ENCODE measurements at places on chromosomes 12 and 14.

DNA sequence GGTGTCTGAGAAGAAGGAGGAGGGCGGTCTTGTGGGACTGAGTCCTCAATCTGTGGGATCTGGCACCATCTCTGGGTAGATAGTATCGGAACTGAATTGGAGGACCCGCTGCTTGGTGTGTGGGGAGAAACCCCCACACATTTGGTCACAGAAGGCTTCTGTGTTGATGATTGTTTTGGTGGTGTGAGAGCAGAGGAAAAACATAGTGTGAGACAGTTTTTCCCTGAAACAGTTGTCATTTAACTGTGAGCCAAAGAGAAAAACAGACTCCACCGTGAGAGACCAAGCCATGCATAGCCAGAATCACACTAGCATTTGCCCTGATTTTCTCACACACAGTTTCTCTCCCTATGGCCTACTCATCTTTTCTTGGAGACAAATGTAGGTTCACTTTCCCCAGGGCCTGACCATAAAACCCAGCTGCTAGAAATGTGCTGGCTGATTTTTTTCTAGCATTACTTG, 91.4 kb upstream of the FLRT2 start:
- DNase-seq, result no peak

DNA sequence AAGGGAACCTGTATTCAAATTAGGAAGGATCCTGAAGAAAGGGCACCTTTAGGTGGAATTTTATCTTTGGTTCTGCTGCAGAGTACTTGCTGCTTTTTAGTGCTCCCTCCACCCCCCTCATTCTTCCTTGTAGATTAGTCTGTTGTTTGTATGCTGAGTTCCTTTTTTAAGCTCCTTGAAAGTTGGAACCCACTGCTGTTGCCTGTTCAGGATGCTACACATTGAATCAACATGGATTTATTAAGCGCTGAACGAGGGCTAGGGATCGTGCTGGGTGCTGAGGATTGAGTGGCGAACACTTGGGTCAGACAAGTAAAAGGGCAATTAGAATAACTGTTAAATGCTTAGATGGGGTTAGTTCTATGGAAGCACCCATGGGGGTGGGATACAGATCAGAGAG, 884 bp upstream of the AMN1 start:
- DNase-seq, result no peak

GRCh38 chr12:176321-177181, 37.4 kb downstream of the SLC6A12 start:
- no peak for DNase-seq

DNA sequence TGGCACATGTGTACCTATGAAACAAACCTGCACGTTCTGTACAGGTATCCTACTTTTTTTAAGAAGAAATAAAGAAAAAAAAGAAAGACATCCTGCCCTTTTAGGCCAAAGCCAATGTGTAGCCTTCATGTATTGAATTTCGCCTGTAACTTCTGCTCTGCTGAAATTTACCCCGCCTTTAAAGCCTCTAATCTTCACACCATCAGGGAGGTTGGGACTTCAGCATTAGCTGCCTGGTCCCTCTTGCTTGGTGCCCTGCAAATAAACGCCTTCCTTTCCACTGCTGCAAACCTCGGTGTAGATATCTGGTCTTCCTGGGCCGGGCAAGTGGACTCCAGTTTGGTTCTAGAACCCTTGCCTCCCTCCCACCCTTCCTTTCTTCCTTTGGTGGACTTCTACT, 2.6 kb upstream of the KRT71 start:
- no peak for DNase-seq

- DNase-seq, result no peak
Observed at GRCh38 chr12:47771304-47771703, 1.7 kb upstream of the SLC48A1 start.

DNA sequence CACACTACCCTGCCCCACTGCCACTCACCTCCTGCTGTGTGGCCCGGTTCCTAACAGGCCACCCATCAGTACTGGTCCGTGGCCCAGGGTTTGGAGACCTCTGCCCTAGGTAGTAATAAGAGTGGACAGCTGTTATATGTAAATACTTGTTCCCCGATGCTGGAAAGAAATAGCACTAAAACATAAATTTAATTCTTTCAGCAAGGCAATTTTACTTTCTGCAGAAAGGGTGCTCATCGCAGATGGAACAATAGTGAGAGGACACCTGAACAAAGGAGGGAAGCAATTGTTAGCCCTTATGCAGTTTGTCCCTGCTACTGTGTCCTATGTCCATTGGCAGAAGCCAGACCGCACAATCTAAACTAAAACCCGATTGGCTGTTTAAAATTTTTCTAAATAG, 5.9 kb upstream of the CYP46A1 start:
- no peak for DNase-seq

DNA sequence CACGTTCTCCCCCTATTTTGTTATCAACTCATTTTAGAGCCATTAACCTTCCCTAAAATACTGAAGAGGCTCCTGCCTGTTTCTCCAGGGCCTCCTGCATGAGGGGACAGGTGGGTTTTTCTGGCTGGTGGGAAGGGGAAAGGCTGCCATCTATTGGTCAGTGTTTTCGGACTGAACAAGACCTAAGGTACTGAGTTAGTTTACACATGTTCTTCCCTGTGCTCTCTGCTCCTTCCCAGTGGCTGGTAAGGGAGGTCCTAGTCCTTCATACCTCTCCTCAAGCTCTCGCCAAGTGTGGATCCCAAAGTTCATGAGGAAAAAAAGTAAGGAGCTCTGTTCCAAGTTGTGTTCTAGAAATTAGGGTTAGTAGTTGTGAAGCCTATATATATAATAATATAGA, 357.5 kb downstream of the FSCB start:
- no peak for DNase-seq

GRCh38 chr12:115860619-115861018, 416.9 kb downstream of the MED13L start:
- no peak for DNase-seq

GRCh38 chr12:32390572-32391219, 8.7 kb upstream of the FGD4 start:
- no peak for DNase-seq

- DNase-seq, result no peak
Observed at GRCh38 chr14:93105362-93105761, 10.4 kb downstream of the ITPK1 start.

GRCh38 chr14:39276005-39276404, 42.3 kb downstream of the MIA2 start:
- no peak for DNase-seq

DNA sequence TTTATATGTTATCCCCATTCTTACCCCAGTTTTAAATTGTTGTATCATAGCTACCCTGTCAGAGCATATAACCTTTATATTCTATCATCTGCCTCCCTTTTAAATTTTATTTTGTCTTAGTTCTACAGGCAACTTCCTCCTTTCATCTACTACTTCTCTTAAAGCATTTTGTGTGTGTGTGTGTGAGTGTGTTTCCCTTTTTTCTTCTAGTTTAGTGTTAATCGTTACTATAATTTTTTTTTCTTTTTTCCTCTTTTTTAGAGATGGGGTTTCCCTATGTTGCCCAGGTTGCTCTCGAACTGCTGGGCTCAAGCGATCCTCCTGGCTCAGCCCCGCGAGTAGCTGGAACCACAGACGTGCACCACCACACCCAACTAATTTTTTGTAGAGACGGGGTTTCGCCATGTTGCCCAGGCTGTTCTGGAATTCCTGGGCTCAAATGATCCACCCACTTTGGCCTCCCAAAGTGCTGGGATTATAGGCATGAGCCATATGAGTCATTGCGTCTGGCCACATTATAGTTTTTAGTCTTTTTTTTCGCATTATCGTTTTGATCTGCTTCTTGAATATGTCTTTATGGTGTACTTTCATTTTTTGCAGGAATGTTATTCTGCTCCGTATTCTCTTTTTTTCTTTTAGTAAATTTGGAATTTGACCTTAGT, 33.1 kb upstream of the FBXO34 start:
- DNase-seq, result no peak

DNA sequence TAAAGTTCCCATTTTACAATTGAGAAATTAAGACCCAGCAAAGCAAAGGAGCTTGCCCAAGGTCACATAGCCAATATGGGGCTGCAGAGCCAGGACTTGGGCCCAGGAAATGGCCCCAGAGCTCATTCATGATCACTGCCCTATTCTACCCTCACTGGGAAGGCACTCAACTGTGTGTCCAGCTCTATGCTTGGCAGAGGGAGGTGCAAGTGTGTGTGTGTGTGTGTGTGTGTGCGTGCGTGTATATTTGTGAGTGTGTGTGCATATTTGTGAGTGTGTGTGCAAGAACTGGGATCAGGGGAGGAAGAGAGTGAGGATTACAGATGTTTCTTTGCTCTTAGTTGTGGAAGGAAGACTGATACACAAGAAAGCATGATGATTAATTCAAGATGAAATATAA, 151.2 kb upstream of the CRY1 start:
- no peak for DNase-seq
